ENCODE measurements at places on chromosomes 2 and 18.

GRCh38 chr2:239586651-239587310 is 186.0 kb upstream of the HDAC4 start:
- no peak for DNase-seq

- DNase-seq = no peak
Observed at GRCh38 chr2:30803281-30803680, 4.0 kb downstream of the CAPN13 start.

GRCh38 chr2:139067072-139067471 is 286.9 kb upstream of the NXPH2 start:
- no peak for DNase-seq

GRCh38 chr18:65326805-65327204 is 424.0 kb upstream of the CDH7 start:
- no peak for DNase-seq

DNA sequence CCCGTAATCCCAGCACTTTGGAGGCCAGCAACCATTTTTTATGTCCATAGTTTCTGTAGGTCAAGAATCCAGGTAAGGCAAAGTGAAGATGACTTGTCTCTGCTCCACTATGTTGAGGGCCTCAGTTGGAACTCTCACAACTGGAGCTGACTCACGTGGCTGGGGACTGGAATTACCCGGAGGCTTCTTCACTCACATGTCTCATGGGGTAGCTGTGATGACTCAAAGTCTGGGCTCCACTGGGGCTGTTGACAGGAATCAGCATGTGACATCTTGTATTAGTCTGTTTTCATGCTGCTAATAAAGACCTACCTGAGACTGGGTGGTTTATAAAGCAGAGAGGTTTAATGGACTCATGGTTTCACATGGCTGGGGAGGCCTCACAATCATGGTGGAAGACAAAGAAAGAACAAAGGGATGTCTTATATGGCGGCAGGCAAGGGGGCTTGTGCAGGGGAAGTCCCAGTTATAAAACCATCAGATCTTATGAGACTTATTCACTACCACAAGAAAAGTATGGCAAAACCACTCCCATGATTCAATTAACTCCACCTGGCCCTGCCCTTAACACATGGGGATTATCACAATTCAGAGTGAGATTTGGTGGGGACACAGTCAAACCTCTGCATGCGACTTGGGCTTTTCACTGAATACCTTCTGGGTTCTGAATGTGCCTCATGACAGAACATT is 7.8 kb upstream of the PPP1R1C start:
- peak; percentile 23 for DNase-seq

DNA sequence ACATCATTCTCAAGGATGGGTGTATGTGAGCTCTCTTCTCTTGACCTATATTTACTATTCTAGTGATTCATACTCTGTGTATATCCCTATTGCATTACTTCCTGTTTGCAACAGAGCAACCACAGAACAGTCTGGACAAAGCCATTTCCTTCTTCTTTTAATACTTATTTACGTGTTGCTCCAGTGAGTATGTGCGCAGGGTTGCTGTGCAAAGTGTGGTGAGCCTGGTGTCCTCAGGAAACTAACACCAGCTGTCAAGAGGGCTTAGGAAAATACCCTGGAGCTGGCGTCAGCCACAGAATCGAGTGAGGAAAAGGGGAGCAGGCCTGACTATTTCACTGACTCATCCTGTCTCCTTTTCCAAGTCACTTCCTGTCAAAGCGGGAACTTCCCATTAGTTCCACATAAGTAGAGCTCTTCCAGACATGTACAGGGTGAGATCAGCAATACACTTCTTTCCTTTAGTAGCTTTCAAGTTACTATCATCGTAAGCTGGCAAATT is 214.1 kb upstream of the COPS8 start:
- peak; percentile 73 for DNase-seq

DNA sequence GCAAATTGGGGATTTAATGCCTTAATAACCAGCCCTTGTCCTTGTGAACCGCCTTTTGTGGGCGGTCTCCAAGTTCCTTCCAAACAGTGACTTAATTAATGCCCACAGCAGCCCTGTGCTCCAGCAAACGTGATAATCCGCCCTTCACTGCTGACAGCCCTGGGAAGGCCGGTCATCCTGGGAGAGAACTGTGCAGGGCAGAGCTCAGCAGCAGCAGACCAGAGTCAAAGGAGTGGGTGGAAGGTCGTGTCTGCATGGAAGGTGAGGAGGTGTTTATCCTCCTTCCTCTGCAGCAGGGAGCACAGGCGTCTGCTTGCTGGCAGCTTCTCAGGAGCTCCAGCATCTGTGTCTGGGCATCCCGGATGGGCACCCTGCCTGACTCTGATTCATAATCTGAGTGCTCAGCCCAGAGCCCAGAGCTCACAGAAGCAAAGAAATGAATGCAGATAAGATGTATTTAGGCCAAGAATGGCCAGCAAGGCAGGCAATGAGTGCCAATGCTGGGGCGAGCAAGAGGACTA is 270.0 kb upstream of the PXDN start:
- DNase-seq = no peak

DNA sequence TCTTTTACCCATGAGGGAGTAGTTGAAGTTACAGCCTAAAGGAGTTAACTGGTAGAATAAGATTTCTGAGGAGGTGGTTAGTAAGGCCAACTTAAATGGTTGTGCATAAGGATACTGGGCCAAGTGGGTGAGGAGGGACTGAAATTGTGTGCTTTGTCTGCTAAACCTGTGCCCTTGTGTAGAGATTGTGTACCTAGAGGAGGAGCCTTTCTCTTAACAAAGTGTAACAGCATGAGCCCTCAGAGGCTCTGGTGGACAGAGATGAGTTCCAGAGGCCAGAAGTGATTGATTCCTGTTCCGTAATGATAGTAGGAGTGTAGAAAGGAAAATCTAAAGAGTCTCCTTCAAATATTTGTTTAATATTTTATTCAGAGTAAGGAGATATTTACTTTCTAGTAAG is 42.9 kb downstream of the OTX1 start:
- DNase-seq = no peak

DNA sequence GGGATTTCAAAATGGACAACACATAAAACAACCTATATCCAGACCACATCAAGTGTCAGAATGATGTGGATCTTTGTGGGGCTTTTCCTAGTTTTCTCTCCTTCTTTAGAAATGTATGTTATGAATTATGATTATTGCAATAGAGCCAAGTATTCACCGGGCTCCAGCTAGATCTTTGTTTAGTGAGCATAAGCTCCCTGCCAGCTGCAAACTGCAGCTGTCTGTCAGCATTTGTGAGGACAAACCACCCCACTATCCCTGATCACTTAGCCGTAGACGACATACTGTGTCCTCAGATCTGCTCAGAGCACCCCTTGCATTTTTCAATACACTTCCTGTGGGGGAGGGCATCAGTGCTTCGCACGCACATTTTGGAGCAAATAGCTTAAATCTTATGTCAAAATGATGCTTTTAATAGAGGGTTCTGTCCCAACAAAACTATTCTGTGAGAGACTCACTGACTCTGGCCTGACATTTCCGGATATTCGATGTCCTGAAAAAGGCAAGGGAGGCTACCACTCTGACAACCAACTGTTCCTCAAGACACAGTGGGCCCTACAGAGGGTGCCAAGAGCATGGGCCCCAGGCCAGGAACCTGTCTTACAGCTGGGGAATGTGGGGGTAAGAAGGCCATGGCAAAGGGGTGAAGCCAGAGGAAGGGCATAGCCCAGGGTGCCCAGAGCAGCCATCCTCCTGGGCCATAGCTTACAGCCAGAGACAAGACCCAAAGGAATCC is 346.0 kb downstream of the ARHGAP15 start:
- no peak for DNase-seq

DNA sequence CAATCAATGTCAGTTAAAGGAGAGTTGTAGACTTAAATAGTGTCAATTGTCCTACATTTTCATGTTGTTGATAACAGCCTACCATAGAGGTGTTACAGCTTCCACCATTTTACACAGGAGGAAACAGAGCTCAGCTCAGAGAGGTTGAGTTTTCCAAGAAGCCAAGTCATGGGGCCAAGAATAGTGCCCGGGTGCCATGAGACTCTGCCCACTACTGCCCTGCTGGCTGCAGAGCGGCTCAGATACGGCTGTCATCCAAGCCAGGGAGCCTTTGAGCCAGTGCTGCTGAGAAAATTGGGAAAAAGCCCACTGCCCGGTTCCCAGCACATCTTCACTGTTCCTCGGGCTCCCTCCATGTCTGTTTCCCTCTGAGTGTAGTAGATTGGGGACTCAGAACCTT is 22.0 kb downstream of the RAB12 start:
- no peak for DNase-seq

All from A673 (cell line).